RPMI8226 (cell line): ENCODE measurements at places on chromosomes 12 and 14.

DNA sequence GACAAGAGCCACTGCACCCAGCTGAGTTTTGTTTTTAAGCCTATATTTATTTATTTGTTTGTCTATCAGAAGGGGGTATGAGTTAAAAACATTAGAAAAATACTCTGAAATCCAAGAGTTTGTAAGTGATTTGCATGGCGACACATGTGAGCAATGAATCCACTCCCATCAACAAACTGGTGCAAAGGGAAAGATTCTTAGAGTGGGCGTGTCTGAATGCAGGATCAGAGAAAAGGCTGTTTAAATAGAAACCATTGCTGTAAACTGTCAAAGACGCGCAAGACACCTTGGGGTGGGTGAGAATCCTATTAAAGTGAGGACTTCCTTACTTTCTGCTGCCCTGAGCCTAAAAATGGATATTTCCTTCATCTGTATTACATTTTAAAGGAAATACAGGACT, 51.9 kb downstream of the ZFYVE26 start:
- no peak for DNase-seq

GRCh38 chr14:61470261-61470960, 149.0 kb downstream of the PRKCH start:
- DNase-seq = no peak

- DNase-seq = no peak
These were observed 6.0 kb downstream of the CKB start for GRCh38 chr14:103516426-103517173.

DNA sequence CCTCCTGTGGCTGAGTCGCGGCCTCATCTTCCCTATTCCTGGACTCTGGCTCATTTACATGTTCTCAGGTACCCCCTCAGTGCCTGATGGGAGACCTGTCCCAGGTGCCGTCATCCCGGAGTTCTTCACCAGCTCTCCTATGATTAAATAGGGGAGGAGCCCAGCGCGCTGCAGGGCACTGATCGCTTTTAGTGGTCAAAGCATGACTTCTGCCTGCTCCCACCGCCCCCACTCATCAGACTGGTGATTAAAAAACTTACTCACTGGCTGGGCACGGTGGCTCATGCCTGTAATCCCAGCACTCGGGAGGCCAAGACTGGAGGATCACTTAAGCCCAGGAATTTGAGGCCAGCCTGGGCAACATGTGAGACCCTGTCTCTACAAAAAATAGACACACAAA, 85.9 kb downstream of the FOXN4 start:
- no peak for DNase-seq
